Uterus (tissue), 4 donors: ENCODE measurements at places on chromosomes 4 and X. TPM values are rescaled to one million over a fixed set of nuclear protein-coding genes. Genes with fewer than 3 reads are reported as not detected.

Gene CLGN
- not detected for total RNA-seq

GRCh38 chr4:180792541-180792940 lies 1450.7 kb upstream of the TENM3 start:
- no peak for DNase-seq

- DNase-seq, result no peak
These were observed 27.6 kb downstream of the CLNK start for GRCh38 chr4:10656988-10657387.

Gene SCD5
- 11.0 TPM for total RNA-seq

GRCh38 chrX:112627206-112627605 lies 52.5 kb downstream of the LHFPL1 start:
- DNase-seq, result no peak

Gene PORCN
- 16.5 TPM for total RNA-seq

GRCh38 chr4:73211968-73212367 lies 46.6 kb downstream of the ANKRD17 start:
- DNase-seq, result no peak

GRCh38 chr4:173262375-173262774 lies 71.8 kb downstream of the HMGB2 start:
- DNase-seq, result no peak

DNA sequence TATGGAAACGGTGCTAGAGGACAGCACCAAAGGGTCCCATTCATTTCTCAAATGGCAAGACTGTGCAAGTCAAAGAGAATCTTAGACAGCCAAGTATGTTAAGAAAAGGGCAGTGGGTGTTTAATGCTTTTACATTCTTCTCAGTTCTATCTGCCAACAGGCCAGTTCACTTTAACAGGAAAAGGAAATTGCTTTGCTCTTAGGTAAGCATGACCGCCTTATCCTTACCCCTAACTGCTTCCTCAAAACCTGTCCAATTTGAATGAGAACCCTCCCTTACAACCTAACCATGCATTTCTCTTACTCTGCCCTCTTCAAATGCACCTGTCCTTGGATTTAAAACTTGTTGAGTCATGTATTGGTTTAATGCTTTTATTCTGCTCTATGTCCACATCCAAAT lies 44.5 kb upstream of the BLTP1 start:
- no peak for DNase-seq

DNA sequence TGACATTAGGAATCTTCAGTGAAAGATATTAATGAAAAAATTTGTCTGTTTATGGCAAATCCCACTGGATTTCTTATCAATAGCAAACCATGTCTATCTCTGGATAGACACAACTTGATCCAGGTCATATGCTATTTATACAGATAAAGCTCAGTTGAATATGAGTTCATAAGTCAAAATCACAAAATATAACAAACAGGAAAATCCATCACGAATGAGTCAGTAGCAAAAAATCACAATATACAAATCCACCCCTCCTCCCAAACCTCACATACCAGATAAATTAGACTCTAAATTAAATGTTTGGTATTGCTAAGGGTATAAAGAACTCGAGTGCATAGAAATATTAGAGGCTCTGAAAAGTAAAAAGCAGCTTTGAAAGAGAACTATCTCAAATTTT lies 420.5 kb downstream of the TLL1 start:
- no peak for DNase-seq

DNA sequence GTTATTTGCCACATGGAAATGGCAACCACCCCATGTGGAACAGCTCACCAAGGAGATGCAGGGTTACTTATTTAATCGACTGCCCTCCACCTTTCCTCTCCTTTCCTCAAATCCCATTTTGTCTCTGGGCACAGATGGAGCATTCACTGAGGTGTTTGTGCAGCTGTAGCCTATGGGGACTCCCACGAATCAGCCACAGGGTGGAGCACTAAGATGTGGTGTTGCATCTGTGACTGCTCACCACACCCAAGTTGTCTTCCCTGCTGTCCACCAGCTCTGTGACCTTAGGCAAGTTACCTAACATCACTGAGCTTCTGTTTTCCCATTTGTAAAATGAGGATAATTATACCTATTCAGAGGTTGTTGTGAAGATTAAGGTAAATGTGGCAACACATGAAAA lies 252.4 kb upstream of the CPEB2 start:
- DNase-seq, result no peak

Gene GAGE1
- total RNA-seq, result not detected

- no peak for DNase-seq
These were observed 2028.3 kb downstream of the PCDH7 start for GRCh38 chr4:32748498-32748897.

DNA sequence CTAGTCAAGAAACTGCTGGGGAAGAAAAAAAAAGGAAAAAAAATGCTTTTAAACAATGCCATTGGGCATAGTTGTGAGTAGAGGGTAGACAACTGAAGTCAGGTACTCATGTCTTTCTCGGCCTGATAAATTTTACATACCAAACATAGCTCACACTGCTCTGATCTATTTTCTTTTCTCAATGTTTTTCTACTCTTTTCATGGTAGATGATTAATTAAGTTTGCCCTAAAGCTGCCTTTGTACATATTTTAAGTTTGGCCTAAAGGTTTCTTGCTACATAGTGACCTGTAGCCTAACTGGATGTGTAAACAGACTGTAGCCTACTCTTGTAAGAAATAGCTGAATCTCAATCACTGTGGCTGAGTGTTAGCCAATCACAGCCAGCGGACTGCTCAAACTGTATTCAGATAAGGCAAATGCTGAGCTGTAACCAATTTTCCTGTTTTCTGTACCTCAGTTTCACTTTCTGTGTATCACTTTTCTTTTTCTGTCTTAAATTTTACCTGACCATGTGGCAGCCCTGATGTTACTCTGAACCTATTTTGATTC lies 121.0 kb downstream of the PCDH10 start:
- DNase-seq, result no peak

GRCh38 chrX:53071604-53072417 lies 10.4 kb upstream of the TSPYL2 start:
- peak; percentile 68 for DNase-seq

DNA sequence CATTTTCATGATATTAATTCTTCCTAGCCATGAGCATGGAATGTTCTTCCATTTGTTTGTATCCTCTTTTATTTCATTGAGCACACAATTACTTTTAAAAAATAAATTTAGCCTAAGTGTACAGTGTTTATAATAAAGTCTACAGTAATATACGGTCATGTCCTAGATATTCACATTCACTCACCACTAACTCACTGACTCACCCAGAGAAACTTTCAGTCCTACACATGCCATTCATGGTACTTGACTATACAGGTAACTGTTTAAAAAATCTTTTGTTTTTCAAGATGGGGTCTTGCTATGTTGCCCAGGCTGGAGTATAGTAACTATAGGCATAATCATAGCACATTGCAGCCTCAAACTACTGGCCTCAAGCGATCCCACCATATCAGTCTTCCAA lies 348.1 kb downstream of the RAPGEF2 start:
- no peak for DNase-seq

Gene RIBC1
- not detected for total RNA-seq

Gene TMEM165
- total RNA-seq, result 123 TPM

DNA sequence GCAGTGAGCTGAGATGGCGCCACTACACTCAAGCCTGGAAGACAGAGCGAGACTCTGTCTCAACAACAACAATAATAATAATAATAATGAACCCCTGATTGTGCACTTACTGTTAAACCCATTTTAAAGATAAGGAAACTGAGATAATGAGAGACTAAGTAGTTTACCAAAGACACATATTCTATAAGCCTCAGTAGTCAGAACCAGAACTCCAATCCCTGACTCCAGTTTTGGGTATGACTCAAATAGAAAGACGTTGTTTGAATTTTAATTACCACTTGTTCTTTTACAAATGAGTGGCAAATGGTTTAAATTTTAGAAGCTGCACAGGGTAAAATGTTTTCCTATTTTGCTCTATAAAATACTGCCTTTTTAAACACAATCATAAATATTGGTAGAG lies 37.4 kb downstream of the ACSL4 start:
- no peak for DNase-seq

- DNase-seq, result no peak
These were observed 17.7 kb downstream of the GUCY2F start for GRCh38 chrX:109464231-109464630.

Gene UGT2B15
- not detected for total RNA-seq

DNA sequence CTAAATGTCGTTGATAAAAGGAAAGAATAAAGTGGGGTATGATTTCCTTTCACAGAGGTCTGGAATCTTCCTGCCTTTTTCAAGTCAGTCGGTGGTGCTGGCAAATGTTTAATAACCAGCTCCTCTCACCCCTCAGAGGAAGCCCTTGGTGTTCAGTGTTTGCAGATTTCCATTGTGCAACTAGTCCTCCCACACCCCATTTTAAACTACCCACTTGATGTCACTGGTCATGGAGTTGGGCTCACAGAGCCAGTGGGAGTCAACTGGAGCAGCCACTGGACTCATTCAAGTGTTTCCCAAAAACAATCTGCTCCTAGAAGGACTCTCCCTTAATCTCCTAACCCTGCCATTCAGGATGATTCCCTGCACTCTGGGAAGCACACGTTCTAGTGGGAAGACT lies 149.2 kb downstream of the PTTG2 start:
- no peak for DNase-seq

DNA sequence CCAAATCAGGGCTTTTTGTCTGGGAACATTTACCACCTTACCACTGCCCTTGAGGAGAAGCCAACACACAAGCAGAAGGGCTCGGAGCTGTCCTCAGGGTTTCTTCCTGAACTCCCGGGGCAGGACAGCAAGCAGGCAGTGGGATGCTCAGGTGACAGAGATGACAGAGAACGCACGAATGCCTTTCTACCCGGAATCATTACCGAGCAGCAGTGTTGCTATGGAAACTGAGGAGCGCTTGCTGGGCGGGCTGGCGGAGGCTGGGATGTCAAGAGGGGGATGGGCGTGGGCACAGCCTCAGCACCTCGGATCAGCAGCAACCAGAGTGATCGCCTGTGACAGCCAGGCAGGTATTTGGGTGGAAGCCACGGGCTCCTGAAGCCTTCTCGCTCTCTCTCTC lies 17.8 kb downstream of the SSR4 start:
- DNase-seq, result no peak

DNA sequence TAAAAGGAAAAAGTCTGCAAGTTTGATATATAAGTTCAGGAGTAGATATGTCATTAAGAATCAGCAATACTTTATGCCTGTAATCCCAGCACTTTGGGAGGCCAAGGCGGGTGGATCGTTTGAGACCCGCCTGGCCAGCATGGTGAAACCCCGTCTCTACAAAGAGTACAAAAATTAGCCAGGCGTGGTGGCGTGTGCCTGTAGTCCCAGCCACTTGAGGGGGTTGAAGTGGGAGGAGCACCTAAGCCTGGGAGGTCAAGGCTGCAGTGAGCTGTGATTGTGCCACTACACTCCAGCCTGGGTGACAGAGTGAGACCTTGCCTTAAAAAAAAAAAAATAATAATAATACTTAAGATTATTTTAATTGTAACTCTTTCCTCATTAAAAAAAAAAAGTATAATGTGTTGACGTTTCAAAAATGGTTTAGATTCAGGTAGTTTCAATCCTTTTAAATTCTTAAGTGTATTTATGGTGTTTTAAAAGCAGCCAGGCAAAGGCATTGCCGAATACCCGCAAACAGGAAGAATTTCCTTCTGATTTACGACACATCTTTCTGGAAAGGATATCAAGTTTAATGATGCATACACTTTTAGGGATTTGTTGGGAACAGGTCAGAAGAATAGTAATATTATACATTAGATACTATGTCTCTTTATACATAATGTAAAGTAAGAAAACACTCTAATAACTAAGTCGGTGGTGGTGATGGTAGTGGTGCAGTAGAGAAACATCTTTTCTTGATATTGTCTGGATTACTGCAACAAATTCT lies 80.9 kb downstream of the KDM6A start:
- DNase-seq, result no peak

DNA sequence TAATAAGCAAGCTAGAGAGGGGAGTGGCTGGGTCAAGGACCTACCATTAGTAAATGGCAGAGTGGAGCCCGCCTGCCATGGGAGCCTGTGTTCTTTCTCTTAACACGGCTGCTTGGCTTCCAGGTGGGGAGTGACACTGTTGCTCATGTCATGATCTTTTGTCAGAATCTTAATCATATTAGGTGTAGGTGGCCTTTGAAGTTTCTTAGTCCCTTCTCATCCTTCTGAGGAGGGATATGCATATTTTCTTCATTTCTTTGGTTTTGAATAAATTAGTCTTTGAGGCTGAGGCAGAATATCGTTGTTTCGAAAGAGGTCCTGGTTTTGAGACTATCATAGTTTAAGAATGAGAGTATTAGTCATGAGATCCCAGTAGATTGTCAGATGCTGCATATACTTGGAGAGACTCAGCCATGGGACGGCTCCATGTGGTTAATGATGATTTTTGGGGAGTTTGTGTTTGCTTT lies 28.9 kb downstream of the SNX25 start:
- DNase-seq, result no peak

Gene PPBP
- total RNA-seq, result 27.9 TPM

DNA sequence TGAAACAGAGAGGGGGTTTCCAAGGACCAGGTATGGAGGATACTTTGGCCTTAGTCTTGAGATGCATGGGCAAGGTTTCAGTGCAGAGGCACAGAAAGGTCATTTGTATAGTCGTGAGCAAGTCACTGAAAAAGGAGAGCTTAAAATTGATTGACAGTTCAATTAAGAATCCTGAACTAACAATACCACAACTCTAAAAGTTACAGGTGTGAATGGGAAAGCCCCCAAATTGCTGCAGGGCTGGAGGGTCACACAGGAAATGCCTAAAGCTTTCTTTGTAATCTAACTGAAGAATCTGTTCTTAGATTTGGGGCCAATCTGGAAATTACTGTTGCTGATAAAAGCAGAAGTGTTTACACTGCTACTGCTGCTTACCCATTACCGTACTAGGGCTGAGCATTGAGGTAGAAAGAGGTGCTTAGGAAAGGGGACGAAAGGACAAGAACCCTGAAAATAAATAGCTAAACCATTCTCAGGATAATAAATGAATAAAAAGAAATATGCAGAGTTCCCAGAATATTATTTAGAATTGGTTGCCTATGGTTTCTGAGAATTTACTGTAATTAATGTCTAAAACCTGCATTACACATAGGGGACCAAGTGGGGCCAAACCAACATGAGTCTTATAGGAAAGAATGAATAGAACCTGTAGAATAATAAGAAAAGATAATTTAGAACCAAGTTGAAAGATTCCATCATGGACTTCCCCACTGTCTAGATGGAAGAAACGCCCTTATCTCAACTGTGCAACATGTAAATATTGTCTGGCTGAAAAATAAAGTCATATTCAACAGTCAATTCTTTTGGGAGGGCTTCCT lies 91.9 kb upstream of the PPP1R2C start:
- DNase-seq, result no peak

Gene HS3ST1
- total RNA-seq, result 5.0 TPM

Gene TCEAL5
- 5.4 TPM for total RNA-seq

Gene GPRASP1
- total RNA-seq, result 18.8 TPM

DNA sequence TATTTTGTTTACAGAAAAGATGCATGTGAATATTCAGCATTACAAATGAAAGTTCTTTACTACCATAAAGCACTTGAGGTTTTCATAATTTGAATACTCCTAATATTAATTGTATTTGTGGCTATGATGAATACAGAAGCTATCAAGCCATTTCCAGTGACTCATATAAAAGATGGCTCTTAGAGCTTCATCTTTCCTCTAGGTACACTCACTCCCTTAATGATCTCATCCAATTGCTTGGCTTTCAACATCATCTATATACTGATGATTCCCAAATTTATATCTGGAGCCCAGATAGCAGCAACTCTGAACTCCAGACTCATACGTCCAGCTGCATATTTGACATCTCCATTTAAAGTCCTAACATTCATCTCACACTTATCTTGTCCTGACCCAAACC lies 183.4 kb upstream of the FAM241A start:
- no peak for DNase-seq

- DNase-seq, result no peak
These were observed 50.1 kb upstream of the ADRA2C start for GRCh38 chr4:3715855-3716630.

Gene XAGE1A
- not detected for total RNA-seq
